CD4-positive, alpha-beta T cell (primary cell): ENCODE measurements at places on chromosomes 1 and 21. TPM values are rescaled to one million over a fixed set of nuclear protein-coding genes. Genes with fewer than 3 reads are reported as not detected.

The CD5L gene
- not detected for total RNA-seq

The C4BPA gene
- total RNA-seq = not detected

The TMPRSS15 gene
- total RNA-seq = not detected

The LAMB3 gene
- total RNA-seq = 0.31 TPM

The ROR1 gene
- total RNA-seq = not detected

The ICOSLG gene
- total RNA-seq = 22.9 TPM

The LENEP gene
- total RNA-seq = not detected
